ENCODE measurements at places on chromosomes 4 and X.
A peak's percentile ranks its signal among the peaks of the same experiment; 100 is the strongest.

DNA sequence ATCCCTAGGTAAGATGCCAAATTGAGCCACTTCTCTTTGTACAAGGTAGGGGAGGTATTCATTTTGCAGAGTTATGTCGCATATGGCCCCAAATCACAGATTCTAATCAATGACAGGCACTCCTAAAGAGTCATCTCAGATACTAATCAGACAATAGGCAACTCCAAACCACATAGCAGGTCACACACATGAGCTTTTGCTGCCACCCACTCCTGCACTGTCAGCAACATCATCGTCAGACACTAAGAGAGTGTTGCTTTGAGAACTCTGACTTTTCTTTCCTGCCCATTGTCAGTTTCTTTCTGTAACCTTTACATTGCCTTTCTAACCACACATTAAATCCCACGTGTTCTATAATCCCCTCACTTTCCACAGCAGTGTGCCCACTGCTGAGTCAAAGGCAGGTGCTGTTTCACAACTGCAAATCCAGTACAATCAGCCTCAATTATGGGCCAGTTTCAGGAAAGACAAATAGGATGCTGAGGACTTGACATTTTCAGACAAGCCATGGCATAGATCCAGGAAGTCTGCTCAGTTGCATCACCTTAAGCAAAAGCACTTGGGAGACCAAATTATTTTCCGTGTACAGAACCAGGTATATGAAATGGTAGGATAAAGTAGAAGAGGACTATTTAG, 23.5 kb downstream of the TMEM31 start:
- DNase-seq: peak; percentile 68

- no peak for DNase-seq
Observed at GRCh38 chrX:118541482-118541881, 45.9 kb downstream of the DOCK11 start.

- DNase-seq: no peak
Observed at GRCh38 chr4:143402776-143403552, 66.3 kb downstream of the GAB1 start.

- DNase-seq: peak; percentile 27
Observed at GRCh38 chrX:107537815-107538214, 88.4 kb downstream of the FRMPD3 start.

DNA sequence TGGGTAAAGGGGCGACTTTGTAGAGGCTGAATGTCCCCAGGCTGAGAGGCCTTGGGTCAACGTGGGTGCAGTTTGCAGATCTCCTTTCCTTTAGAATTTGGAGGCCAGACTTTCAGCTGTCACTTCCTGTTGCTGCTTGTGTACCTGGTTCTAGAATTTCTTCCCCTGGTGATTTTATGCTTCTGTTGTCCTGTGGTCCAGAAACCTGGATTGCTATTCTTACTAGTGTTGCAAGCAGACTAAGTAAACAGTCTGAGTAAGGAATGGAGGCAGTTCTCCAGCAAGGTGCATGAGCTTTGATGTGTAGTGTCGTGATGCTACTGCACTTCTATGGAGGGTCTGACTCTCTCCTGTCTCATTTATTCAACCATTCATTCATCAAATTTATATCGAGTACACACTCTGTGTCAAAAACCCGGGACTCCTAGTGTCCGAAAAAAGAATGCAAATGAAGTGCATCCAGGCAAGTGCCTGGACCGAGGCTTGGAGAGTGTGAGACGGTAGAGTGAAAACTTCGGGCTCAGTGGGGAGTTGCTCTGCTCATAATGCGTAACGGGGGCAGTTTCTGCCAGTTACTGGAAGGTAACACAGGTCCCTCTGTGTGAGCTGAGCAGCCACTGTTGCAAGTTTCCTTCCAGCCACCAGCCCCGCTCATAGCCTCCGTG, 83.3 kb downstream of the SORCS2 start:
- no peak for DNase-seq

DNA sequence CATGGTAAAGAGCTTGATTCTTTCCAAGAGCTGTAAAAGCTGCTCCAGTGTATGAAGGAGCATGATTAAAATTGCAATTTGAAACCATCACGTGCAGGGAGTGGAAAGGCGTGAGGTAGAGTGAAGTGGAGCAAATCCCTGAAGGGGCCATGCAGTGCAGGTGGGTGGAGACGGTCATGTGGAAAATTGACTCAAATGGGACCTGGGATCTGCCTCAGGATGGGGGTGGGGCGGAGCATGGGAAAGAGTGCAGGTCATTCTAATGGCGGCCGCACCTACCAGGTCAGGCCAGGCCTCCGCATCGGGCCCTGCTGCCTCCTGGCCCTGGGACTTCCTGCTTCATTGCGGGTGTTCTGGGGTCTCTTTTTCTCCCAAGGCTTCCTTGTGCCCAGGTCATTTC, 25.3 kb upstream of the TRIM60 start:
- DNase-seq: no peak

All from mammary epithelial cell (primary cell).